Fibroblast of gingiva (primary cell): ENCODE measurements at places on chromosomes 1 and 21.

GRCh38 chr1:45331436-45332345, 5.0 kb downstream of the HPDL start:
- no peak for DNase-seq

DNA sequence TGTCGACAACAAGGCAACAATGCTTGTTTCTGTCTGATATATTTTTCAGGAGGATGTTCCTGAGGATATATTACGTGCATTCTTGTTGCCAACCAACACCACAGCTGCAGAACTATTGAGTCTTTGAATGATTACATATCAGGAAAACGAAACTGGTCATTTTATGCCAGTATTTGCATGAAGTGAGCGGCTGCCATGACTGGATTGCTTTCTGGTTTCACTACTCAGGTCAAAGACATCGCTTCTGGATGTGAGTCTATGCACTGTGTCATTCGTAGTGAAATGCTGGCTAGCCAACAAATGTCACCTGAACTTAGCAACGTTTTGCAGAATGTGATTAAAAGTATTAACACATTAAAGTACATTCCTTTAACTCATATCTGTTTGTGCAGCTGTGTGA, 35.8 kb upstream of the OLFM3 start:
- no peak for DNase-seq

- DNase-seq = peak; percentile 13
These were observed 154.7 kb upstream of the KCNK2 start for GRCh38 chr1:214927796-214928195.

GRCh38 chr1:37759451-37759850, 5.5 kb downstream of the EPHA10 start:
- DNase-seq = no peak

DNA sequence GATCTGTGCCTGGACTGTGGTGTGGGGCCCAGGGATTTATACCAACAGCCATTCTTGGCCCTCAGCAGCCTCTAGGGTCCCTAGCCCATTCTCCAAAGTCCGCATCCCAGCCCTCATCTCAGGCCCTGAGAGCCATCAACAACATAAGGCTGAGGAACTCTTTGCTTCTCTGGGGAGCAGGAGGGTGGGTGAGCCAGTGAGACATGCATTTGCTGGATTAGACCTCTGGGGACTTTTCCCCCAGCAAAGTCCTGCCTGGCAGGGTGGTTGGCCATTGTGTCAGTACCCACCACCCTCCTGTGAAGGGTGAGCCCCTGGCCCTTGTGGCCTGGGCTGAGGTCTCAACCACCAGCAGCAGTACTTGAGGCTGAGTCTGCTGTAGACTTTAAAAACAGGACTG, 24.2 kb upstream of the FAM20B start:
- DNase-seq = no peak

DNA sequence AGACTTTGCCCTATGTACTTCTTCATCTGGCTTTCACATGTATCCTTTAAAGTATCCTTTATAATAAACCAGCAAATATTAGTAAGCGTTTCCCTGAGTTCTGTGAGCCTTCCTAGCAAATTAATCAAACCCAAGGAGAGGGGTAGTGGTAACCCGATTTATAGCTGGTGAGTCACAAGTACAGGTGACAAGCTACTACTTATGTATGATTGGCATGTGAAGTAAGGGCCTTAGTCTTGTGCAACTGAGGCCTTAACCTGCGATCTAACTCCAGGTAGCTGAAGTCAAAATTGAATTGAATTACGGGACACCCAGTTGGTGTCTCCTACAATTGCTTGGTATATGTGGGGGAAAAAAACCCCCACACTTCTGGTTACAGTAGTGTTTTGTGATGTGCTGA, 26.0 kb downstream of the SLC16A1 start:
- DNase-seq = no peak

DNA sequence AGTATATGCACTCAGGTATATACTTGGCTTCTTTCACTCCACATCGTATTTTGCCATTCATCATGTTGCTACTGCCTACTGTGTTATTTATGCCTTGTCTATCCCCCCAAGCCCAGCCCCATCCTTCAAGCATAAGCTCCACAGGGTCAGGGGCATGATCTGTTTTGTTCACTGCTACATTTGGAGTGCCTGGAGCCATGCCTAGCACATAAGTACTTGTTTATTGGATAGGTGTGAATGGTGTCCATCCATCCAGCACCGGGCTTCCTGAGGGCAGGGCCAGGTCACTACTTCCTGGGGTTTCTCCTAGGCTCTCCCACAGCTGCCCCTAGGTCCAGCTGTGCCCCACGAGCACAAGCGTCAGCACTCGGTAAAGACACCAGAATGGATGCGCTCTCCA, 289.0 kb upstream of the VAMP3 start:
- no peak for DNase-seq

GRCh38 chr1:54883349-54884102, 3.5 kb downstream of the DHCR24 start:
- DNase-seq = peak; percentile 78

GRCh38 chr1:67317803-67318202, 10.1 kb downstream of the IL12RB2 start:
- no peak for DNase-seq

DNA sequence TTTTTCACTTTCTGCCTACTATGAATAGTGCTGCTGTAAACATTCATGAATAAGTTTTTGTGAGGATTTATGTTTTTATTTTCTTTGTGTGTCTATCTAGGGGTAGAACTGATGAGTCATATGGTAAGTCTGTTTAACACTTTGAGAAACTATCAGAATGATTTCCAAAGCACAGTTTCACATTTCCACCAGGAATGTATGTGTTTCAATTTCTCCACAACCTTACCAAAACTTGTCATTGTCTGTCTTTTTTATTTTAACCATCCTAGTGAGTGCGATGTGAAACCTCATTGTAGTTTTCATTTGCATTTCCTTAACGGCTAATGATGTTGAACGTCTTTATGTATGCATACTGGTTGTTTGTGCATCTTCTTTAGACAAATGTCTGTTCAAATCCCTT, 23.5 kb downstream of the RNASEL start:
- DNase-seq = no peak
